IPS DF 6.9 (cell line): ENCODE measurements at places on chromosomes 3 and 15.

- DNase-seq = no peak
Observed at GRCh38 chr3:115831864-115832263, 208.6 kb downstream of the GAP43 start.

DNA sequence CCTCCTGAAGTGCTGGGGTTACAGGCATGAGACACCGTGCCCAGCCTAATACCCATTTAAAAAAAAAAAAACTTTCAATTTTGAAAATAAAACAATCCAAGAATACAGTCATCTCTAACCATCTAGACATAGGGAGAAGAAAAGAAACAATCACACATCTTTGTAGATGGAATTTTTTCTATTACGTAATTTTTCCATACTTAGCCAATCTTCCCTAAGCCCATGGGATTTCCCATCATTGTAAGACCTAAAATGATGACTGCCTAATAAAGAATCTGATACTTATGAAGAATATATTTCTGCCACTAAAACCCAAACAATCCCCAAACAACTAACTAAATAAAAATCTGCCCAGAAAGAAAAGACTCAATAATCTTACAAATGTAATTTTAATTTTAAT, 88.7 kb downstream of the CBLB start:
- no peak for DNase-seq

- DNase-seq = no peak
Observed at GRCh38 chr3:148791920-148792319, 35.7 kb upstream of the CPB1 start.

- DNase-seq = no peak
Observed at GRCh38 chr3:188792793-188793192, 379.0 kb upstream of the TPRG1 start.

DNA sequence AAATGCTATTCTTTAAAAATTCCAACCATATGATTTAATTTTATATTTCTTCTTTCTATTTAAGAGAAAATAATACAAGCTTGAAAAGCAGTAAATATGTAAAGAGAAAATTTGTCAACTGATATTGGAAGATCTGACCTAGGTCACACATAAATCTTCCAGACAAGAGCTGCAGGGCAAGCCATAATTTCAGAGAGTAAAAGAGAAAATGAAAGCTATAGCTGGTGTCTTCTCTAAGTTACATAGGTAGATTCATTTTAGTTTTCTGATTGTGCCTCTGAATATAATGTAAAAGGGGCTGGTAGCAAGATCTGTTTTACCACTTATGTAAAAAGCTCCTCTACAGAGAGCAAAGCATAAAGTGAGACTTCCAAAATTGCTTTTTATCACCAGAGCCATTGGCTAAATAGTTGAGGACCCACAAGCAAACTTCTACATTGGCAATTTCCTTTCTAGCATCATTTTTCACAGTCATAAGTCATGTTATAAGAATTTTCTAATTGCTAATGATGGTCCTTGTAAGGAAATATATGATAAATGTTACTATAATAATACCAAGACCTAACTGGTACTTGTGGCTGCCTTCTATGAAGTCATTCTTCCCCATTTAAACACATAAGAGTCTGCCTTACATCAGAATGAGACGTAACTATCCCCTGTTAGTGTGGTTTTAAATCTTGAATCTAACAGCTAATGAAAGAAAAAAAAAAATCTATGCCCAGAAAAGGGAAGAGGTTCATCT, 80.8 kb upstream of the SKOR1 start:
- DNase-seq = no peak

DNA sequence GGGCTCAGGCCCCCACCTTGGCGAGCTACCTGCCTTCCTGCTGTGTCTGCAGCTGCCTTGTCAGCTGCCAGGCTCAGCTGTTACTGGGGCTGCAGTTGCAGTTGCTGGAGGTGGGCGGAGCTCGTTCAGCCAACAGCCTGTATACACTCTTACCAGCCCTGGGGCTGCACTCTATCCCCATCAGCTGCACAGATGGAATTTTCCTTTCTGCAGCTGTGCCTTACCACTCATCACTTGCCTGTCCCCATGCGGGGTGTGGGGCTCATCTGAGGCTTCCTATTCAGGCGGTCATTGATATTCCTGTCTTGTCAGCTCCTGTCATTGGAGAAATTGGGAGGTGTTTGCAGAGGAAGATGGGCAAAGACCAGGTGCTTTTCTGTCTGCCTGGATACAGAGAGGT, 9.1 kb upstream of the SYN2 start:
- no peak for DNase-seq

DNA sequence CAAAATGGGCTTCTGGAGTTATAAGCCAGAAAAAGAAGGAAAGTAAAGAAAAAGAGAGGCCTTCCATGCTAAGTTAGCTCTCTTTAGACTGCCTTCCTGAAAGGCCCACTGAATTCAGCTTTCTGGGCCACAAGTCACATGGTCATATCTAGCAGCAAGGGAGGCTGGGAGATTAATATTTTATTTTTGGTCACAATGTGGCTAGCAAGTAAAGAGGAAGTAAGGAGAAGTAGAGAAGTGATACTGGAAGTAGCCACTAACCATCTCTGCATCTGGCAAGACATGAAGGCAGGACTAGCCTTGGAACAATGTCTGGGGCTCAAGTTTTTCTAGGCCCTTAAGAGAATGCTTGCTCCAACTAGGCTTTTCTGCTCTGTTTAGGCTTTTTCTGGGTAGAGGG, 81.8 kb upstream of the UBE2E1 start:
- DNase-seq = no peak

DNA sequence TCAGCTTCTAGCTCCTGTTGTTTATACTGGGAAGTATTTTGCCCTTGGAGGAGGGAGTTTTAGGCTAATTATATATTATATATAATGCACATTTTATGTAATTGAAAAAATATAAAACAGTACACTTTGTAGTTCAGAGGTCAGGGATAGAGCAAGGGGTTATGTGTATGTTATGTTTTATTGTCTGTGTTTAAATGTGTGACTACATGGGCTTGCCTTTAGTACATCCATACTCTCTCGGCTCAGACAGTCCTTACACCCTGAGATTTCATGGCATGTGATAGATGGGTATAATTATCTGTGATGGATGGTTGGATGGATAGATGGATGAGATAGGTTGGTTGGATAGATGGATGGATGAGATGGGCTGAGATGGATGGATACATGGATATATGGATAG, 17.4 kb upstream of the ST3GAL6 start:
- no peak for DNase-seq

GRCh38 chr3:182861348-182861747, 68.0 kb downstream of the ATP11B start:
- DNase-seq = no peak

GRCh38 chr3:194206320-194206719, 70.4 kb downstream of the HES1 start:
- DNase-seq = no peak

- no peak for DNase-seq
Observed at GRCh38 chr3:188187053-188187452, 33.1 kb downstream of the LPP start.

- DNase-seq = no peak
Observed at GRCh38 chr15:63893866-63894661, 60.3 kb upstream of the HERC1 start.

DNA sequence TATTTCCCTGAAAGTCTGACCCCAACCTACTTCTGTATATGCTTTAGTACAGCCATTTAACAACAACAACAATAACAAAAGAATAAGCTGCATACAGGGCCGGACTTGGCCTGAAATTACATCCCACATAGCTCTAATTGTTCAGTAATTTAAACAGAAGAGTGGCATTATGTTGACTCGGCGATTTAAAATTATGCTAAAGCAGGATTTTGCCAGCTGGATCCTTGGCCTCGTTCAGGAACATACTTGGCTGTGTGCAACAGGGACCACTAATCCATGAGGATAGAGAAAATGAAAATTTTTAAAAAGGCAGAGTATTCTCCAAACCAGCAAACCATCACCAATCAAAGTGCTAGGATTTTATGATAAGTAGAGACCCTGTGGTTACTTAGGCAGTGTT, 433.1 kb upstream of the RBMS3 start:
- no peak for DNase-seq

GRCh38 chr15:90895571-90896117, 7.5 kb upstream of the MAN2A2 start:
- DNase-seq = no peak

DNA sequence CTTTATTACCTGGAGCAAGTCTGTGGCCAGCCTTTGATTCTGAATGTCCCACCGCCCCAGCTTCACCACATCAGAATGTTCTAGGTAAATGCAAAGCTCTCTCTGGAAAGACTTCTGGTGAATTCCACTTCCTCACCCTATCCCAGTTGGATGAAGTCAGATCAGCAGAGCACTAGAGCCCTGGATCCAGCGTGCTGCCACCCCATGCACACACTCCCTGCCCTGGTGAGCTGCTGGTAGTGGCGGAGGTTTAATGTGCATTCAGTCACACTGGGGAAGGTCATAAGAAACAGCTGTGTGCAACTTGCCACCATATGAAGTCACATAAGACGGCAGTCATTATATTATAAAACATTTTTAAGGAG, 16.3 kb upstream of the SLC41A3 start:
- DNase-seq = no peak

DNA sequence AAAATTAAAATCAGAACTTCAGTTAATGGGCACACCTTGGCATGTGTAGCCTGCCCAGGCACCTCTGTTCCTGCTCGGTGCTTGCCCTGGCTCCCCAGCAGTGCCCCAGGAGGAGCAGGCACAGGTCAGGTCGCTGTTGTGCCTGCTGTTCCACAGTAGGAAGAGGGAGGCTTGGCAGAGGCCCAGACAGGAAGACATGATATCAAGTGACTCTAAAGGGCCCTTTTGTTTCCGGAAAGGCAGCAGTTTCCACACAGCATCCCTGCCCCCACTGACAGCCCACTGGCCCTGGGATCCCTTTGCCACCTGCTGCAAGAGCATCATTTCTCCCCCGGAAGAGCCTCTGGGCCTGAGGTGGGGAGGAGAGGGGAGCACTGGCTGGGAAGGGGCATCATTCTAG, 40.5 kb upstream of the HES1 start:
- no peak for DNase-seq

GRCh38 chr15:27797765-27798164, 301.4 kb downstream of the OCA2 start:
- no peak for DNase-seq

- DNase-seq = no peak
Observed at GRCh38 chr3:100865442-100865841, 127.8 kb downstream of the ABI3BP start.

- no peak for DNase-seq
Observed at GRCh38 chr3:98596541-98597500, 3.4 kb upstream of the CPOX start.

GRCh38 chr3:9778143-9779074, 8.7 kb upstream of the CAMK1 start:
- DNase-seq = no peak

DNA sequence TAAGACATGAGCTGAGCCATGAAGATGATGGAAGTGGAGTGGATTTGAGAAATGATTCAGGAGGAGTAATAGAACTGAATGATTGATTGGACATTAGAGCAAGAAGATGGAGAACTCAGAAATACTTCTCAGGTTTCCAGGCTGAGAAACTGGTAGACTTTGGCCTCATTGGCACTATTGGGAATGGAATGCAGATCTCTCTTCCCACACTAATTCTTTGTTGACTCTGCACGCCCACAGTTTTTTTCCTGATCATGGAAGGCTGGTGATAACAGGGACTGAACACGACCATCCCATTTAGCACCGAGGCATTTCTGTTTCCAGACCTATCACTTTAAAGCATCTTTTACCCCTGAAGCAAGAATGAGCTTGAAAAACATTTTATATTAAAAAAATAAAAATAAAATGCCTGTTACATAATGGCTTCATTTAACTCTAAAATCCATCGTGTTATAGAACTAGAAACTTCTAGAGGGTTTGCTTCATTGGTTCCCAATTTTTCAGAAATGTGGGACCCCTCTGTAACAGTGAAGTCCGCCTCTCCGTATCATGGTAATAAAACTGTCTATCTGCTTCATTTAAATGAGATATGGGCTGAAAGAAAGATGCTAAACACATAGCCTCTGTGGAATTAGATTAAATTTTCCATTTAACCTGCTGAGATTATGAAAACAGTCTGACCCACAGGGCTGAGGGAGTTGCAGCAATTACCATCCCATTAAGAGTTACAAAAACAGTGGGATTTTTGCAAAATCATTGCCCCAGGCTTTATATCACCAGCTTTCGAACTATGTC, 562.0 kb upstream of the CFAP20DC start:
- DNase-seq = no peak
